Activated T-helper 2 cell treated with anti-CD3 and anti-CD28 coated beads, Interferon-gamma antibody, Interleukin-2, Interleukin-4, amounts not matched to agents 10 μg/mL and 5 μg/mL and 100 μg/mL, durations not matched to agents 14 hours and 24 hours and 36 hours (primary cell): ENCODE measurements at places on chromosomes 16 and 17. TPM values are rescaled to one million over a fixed set of nuclear protein-coding genes. Genes with fewer than 3 reads are reported as not detected.

GRCh38 chr16:84547546-84548061 is 43.1 kb upstream of the MEAK7 start:
- no peak for DNase-seq

- no peak for DNase-seq
These were observed 56.2 kb downstream of the MAP2K6 start for GRCh38 chr17:69470702-69471101.

DNA sequence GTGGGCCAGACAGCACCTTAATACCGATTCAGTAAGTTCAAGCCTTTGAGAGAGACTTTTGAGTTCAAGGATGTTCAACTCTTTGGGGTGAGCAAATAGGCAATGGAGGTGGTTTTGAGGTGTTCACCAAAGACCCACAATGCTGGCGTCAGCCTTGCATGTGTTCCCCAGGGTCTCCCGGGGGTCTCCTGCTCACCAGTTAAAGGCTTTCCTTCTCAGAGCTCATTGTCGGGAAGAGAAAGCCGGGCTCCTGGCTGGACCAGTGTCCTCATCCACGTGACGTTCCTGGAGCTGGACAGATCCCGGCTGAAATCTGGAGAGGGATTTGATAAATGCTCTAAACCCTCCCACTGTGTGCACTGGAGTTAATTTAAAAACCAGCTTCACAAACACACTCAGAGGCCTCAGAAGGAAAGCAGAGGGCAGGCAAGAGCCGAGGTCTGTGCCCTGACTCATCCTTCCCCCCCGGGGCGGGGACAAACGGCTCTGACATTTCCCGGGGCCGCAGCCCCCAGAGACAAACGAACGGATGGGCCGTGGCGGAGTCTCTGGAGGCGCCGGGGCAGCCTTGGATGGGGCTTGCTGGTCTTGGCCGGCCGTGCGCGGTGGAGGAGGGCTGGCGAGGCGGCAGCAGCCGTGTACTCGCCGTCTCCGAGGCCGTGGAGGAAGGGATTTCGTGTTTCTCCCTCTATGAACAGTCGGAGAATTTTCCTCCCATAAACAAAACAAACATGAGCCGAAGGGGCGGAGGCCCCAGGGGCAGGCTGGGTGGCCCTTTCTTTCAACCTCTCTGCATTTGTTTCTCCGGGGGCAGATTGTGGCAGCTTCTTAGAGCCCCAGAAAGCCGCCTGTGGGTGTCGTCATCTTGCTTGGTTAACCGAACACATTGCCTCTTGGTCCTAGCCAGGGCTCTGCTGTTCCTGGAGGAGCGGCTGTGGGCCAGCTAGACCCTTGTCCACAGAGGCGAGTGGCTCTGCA is 94.2 kb downstream of the NTN1 start:
- peak; percentile 30 for DNase-seq

DNA sequence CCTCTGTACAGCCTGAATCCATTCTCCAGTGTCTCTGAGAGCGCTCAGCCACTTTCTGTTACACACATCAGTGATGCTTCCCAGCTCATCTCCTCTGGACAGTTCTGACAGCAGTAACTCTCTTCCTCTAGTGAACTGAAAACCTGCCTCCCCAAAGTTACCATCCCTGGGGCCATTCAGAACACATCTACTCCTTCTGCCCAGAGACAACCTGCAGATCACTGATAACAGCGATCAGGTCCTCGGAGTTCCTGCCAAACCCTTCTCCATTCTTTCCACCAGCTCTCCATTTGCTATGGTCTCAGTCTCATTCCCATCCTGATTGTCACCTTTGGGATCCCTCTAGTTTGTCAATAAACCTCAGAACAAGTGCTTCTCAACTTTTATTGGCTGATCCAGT is 7.3 kb downstream of the ZZEF1 start:
- no peak for DNase-seq

DNA sequence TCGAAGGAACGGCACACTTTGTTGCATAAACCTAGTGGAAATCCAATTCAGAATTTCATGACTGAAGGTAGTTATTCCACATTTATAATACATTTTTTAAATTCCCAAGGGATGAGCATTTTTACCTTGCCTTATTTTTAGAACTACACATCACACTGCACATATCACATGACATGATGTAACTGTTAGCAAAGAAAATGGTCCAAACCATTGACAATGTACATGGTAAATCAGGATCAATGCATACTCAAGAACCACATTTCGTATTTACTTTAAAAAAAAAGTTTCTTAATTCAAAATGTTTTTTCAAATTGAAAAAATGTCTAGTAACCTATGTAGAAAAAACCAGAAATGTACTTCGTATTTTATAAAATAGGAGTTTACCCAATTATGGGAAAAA is 2.5 kb downstream of the KANSL1 start:
- no peak for DNase-seq

The SPNS3 gene
- total RNA-seq, result 2.8 and 3.3 TPM in 2 replicates

The HOXB1 gene
- not detected in 2 replicates for total RNA-seq
